ENCODE measurements at places on chromosomes 5 and 9.
A peak's percentile ranks its signal among the peaks of the same experiment; 100 is the strongest.

GRCh38 chr9:133608382-133608781 is 807 bp downstream of the FAM163B start:
- DNase-seq: no peak

GRCh38 chr9:92638621-92639101 is 31.3 kb downstream of the IPPK start:
- DNase-seq: no peak

- DNase-seq: no peak
Measured at GRCh38 chr5:117888688-117889087, 1099.7 kb downstream of the DTWD2 start.

DNA sequence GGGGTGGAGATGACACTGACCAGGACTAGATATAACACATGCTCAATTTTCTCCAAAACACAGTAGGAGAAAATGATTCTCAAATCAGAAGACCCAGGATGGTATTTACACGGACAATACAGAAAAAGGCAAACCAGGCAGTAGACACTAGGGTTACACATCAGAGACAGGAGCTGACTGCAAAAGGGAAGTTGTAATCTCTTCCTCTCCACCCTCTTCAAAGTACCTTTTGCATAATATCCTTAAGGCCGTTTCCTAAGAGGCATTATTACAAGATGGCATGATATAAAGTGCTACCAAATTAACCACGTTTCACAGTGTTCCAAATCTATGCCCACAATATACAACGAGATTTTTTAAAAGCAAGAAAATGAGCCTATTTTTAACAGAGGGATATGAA is 39.2 kb downstream of the YIPF5 start:
- DNase-seq: no peak

GRCh38 chr5:8864053-8864452 is 681.8 kb downstream of the SEMA5A start:
- DNase-seq: no peak

GRCh38 chr5:74275171-74275992 is 365.1 kb downstream of the ENC1 start:
- DNase-seq: no peak

- no peak for DNase-seq
Measured at GRCh38 chr9:20854444-20854843, 170.4 kb downstream of the FOCAD start.

DNA sequence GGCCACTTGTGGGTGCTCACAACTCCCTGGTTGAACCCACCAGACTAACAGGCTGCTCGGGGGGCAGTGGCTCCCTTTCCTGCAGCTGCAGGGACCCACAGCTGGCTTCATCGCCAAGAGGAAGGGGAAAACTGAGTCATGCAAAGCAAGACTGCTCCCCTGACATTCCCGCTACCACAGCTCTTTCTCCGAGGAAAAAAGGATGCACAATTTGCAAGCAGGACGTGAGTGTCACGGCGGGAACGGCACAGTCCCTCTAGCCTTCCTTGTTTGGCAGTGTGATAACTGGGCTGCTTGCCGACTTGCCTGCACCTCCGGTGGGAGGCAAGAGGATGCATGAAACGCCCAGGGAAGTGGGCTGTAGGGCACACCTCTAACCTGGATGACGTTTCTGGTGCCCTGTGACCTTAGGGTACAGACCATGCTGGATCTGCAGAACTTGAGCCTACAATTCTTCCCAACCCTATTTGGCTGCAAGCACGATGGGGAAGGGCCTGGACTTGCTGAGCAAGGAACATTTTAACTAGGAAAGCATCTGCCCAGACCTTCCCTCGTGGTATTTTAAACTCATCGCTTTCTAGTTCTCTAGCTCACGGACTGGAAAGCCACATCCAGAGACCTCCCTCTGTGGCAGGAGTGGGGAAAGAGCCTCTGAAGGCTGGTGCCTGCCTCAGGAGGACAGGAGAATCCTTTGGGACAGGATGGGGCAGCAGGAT is 7.8 kb downstream of the SH3PXD2B start:
- no peak for DNase-seq

GRCh38 chr5:140299056-140299455 is 3.8 kb downstream of the PFDN1 start:
- DNase-seq: no peak

DNA sequence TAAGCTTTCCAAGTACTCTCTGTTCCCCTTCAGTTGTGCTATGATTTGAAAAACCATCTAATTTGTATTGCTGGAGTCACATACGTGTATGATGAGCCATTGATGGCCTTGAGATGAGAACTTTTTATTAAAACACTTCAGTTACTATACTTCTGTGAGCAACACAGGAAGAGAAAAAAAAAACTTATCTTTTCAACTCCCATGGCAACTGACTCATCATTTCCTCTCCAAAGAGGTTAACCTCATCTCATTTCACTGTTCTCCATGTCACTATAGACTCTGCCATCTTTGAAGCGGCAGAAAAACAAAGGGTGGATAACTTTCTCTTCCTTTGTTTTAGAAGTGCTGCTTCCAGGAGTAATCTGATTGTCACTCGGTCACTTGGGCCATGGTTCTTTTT is 104.3 kb upstream of the PCSK1 start:
- no peak for DNase-seq

DNA sequence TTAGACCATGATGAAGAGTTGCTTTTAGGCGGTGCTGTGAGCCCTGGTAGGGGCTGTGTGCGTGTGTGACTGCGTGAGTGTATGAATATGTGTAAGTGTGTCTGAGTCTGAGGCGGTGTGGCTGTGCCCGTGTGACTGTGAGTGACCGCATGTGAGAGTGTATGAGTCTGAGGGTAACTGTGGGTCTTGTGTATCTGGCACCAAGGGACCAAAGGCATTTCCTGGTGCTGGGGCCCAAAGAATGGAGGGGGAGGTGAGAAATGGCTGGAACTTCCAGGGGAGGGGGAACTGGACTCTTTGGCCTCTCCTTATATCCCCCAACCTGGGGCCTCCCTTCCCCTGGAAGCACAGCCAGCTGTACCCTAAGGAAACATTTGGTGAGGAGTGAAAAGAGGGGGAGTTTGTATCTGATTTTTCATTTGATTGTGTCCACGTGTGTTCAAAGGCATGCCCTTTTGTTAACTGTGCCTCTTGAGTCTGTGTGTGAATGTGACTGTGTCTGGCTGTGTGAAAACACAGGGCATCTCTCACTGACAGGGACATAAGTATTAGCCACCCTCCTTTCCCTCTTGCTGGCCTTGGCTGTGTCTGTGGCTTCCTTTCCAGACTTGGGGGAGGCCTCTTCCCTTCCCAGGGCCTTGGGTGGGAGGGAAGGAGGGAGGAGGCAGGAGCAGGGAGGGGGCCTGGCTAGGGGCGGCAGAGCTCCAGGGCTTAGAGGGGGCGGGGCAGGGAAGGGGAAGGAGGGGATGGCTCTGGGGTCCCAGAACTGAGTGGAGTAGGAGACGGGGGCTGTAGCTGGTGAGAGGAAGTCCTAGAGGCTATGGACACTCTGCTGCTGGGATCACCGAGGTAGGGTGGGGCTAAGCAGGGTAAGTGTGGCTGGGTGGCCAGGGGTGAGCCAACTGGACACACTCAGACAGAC is 1.4 kb downstream of the IL11RA start:
- no peak for DNase-seq

GRCh38 chr5:136666970-136667620 is 301.8 kb upstream of the TRPC7 start:
- DNase-seq: no peak

DNA sequence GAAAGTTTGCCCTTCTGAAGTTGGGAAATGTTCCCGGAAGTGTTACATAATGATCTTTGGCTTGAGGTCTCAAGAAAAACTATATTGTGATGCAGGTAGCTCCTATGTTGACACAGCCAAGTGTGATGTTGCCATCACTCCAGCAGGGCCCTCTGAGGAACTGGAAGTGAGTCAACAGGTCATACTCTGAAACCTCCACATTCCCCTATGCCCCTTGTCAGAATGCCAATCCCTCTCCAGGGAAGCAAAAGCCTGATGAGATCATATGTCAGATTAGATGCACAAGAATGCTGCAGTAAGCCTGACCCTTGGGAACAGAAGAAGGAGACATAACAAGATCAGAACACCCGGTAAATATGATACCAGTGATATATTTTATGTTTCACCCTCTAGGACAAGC is 66.8 kb upstream of the ITGA2 start:
- DNase-seq: no peak

DNA sequence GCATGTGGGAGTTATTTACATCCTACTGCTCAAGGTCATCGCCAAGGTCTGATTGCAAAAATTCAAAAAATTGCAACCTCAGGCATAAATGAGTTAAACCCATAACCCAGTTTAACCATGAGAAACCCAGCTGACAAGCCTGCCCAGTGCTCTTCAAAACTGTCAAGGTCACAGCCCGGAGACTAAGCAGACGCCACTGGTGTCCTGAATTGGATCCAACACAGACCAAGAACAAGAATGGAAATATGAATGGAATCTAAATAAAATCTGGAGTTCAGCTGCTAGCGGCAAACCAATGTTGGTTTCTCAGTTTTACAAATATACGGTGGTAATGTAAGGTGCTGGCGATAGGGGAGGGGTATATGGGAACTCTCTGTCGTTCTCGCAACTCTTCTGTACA is 201.5 kb upstream of the MVB12B start:
- DNase-seq: no peak

DNA sequence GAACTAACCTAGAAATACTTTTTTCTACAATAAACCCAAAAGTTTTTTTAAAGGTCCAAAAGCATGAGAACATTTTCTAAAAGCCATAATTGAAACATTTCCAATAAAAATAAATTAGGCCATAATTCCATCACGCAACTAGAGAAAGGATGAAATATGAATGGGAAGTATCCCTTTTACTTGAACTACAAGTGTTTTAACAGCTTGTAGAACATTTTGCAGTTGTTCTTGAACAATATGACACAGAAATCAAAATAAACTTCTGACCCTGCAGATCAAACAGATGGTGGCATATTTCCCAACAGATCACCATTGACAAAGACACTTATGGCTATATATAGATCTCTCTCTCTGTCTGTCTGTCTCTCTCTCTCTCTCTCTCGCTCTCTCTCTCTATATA is 624.4 kb downstream of the PSAT1 start:
- DNase-seq: no peak

- no peak for DNase-seq
Measured at GRCh38 chr9:126464694-126465441, 138.2 kb downstream of the MVB12B start.

- DNase-seq: no peak
Measured at GRCh38 chr9:16197578-16198370, 644.9 kb downstream of the CCDC171 start.

DNA sequence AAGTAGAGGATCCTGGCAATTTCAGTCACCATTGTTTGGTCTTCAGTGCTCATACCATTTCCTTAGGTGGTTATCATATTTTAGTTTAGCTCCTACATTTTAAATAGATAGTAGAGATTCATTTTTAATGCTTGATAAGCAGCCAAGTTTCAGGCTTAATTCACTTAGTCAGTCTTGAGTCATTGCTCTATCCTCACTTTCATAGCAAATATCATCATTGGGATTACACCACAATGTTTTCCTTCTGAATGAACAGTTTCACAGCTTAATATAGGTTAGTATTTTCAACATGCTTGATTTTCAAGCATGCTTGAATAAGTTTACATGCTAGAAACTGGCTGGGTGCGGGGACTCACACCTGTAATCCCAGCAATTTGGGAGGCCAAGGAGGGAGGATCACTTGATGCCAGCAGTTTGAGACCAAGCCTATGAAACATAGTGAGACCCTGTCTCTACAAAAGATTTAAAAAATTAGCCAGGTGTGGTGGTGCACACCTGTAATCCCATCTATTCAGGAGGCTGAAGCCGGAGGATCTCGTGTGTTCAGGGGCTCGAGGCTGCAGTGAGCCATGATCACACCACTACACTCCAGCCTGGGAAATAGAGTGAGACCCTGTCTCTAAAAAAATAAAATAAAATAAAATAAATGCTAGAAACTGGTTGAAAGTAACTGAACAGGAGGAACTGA is 339.9 kb downstream of the ADGRV1 start:
- DNase-seq: no peak

GRCh38 chr5:139392678-139393496 is 2.0 kb downstream of the PROB1 start:
- peak; percentile 71 for DNase-seq

- DNase-seq: no peak
Measured at GRCh38 chr5:61232490-61233050, 70.3 kb upstream of the SMIM15 start.

GRCh38 chr9:1443450-1443849 is 393.3 kb downstream of the DMRT2 start:
- DNase-seq: no peak

Measured in activated T-cell treated with anti-CD3 and anti-CD28 coated beads for 24 hours (primary cell).